GM23338 (cell line): ENCODE measurements at places on chromosomes 4 and X. TPM values are rescaled to one million over a fixed set of nuclear protein-coding genes. Genes with fewer than 3 reads are reported as not detected.

MAGEB6 gene
- not detected in 2 replicates for total RNA-seq

RNF212 gene
- total RNA-seq = 11.8 and 20.6 TPM in 2 replicates

ZCCHC18 gene
- 4.4 and 4.7 TPM in 2 replicates for total RNA-seq

CXCL1 gene
- 1.6 and 1.9 TPM in 2 replicates for total RNA-seq

VSIG4 gene
- not detected in 2 replicates for total RNA-seq

DNA sequence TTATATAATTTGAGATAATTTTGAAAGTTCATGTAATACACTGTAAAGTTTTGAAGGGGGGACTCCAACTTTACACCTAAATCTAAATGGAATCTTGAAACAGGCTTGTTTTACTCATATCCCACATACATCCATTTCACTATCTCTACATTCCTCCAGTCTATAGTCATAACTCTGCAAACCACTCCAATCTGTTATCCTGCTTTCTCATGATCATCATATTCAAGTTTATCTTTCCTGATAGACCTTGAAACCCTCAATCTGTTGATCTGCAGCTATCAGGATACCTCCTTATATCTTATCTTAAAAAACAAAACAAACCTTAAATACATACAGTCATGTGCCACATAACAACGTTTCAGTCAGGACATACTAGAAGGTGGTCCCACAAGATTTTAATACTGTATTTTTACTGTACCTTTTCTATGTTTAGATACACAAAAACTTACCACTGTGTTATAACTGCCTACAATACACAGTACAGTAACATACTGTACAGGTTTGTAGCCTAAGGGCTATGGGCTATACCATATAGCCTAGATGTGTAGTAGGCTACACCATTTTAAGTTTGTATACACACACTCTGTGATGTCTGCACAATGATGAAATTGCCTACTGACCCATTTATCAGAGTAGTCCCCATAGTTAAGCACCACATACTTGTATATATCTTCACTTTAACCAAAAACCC is 14.0 kb downstream of the CHIC2 start:
- H3K4me3 ChIP-seq = no peak overlapping the region
- no peaks in the 10 kb centered on the region; the same call in 1 of the 2 replicates for H3K36me3 ChIP-seq
- H3K27me3 ChIP-seq = no peaks in the 10 kb centered on the region
- no peaks in the 10 kb centered on the region for H3K4me1 ChIP-seq

DNA sequence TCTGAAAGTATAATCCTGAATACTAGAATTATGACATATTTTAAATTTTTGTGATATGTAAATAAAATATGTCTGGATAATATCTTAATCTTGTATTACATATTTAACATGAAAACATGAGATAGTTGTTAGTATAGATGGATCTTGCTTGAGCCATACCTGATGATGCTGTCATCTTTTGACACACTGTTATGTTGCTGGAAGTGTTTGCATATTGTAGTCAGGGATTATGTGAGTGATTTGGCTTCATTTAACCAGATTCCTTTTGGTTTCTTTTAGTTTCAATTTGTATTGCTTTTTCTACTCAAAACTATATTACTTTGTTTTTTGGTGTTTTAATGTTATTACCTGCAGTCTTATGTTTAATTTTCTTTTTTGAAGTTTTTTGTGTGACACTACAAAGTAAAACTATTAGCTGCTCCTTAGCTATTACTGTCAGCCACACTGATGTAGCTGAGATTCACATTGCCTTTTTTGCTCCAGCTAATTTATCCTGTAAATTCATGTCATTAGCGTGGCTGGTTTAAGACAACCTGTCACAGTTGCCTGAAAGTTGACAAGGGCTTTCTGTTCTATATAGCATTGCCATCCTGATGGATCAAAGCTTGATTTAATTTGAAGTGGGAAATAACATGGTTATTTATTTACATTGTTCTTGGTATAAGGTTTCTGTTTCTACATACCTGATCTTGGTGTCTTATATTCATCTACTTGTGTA is 33.7 kb downstream of the METAP1 start:
- no peak overlapping the region for H3K27ac ChIP-seq
- H3K4me1 ChIP-seq = peaks cover 35% of the 10 kb centered on the region
- no peak overlapping the region for H3K4me3 ChIP-seq
- DNase-seq = no peak
- no peaks in the 10 kb centered on the region for H3K36me3 ChIP-seq

GRCh38 chr4:38562751-38563198 is 101.2 kb upstream of the KLF3 start:
- no peak for DNase-seq
- no peaks in the 10 kb centered on the region for H3K27me3 ChIP-seq
- H3K36me3 ChIP-seq = no peaks in the 10 kb centered on the region

- peak overlapping the region; percentile 31; the same call in 1 of the 2 replicates for H3K4me3 ChIP-seq
- H3K27ac ChIP-seq = peak overlapping the region; percentile 95
- 0 out of 2 replicates have a peak, but pooled peaks cover 3% of the 10 kb centered on the region for H3K36me3 ChIP-seq
- H3K27me3 ChIP-seq = no peaks in the 10 kb centered on the region
- peak; percentile 74 for DNase-seq
- peaks cover 39% of the 10 kb centered on the region for H3K4me1 ChIP-seq
Observed at GRCh38 chrX:74249963-74250362, 54.0 kb upstream of the ZCCHC13 start.

DNA sequence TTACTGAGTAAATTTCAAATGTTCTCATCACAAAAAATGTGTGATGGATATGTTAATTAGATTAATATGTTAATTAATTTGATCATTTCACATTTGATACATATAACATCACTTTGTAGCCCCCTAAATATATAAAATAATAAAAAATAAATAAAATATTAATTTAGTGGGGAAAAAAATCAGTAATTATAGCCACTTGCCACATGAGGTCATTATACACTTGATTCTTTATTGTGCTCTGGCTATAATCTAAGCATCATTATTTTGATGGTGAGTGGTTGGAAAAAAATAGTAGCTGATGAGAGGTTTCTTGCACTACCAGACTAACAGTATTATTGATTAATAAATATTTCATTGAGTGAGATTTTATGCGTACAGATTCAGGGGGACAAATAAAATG is 57.4 kb downstream of the DCK start:
- DNase-seq = no peak
- H3K4me3 ChIP-seq = no peak overlapping the region
- H3K4me1 ChIP-seq = no peaks in the 10 kb centered on the region
